ENCODE measurements at places on chromosomes 4 and X. TPM values are rescaled to one million over a fixed set of nuclear protein-coding genes. Genes with fewer than 3 reads are reported as not detected.

DIPK2B gene
- total RNA-seq, result 2.3 TPM

NHS gene
- total RNA-seq, result 7.1 TPM

CT47B1 gene
- total RNA-seq, result not detected

RAB33B gene
- 7.1 TPM for total RNA-seq

NEUROG2 gene
- not detected for total RNA-seq

FAM236C gene
- total RNA-seq, result not detected

SLC4A4 gene
- total RNA-seq, result 91.7 TPM

GYPA gene
- not detected for total RNA-seq

SPATA18 gene
- total RNA-seq, result 11.2 TPM

DMP1 gene
- not detected for total RNA-seq

ZNF718 gene
- 9.4 TPM for total RNA-seq

GPRIN3 gene
- total RNA-seq, result 10.8 TPM

SMPX gene
- total RNA-seq, result 6.1 TPM

DIAPH2 gene
- 39.5 TPM for total RNA-seq

TMSB15B gene
- not detected for total RNA-seq

NWD2 gene
- total RNA-seq, result not detected

KLHL4 gene
- 1.5 TPM for total RNA-seq

C4orf50 gene
- not detected for total RNA-seq

All from transverse colon (tissue), 4 donors.